EH (cell line): ENCODE measurements at places on chromosomes 2 and 18.
A peak's percentile ranks its signal among the peaks of the same experiment; 100 is the strongest.

GRCh38 chr2:207290833-207291624 is 125.3 kb upstream of the KLF7 start:
- no peak for DNase-seq

DNA sequence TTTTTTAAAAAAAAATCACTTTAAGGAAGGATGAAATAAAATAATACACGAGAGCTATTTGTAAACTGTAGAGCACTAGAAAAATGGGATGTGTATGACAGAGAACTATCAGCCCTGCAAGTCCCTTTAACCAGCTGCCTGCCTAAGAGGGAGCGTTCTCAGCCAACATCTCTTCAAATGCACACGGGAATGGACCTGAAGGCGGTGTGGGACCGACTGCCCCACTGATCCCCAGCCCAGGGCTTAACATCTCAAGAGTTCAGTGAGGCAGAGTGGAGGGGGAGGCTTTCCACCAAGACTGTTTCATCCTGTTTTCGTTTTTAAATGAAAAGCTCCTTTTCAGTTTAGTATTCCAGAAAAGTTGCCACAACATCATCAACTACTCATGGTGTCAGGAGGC is 2.2 kb downstream of the INPP4A start:
- DNase-seq, result no peak

- DNase-seq, result no peak
These were observed 61.7 kb downstream of the LDLRAD4 start for GRCh38 chr18:13280070-13280795.

DNA sequence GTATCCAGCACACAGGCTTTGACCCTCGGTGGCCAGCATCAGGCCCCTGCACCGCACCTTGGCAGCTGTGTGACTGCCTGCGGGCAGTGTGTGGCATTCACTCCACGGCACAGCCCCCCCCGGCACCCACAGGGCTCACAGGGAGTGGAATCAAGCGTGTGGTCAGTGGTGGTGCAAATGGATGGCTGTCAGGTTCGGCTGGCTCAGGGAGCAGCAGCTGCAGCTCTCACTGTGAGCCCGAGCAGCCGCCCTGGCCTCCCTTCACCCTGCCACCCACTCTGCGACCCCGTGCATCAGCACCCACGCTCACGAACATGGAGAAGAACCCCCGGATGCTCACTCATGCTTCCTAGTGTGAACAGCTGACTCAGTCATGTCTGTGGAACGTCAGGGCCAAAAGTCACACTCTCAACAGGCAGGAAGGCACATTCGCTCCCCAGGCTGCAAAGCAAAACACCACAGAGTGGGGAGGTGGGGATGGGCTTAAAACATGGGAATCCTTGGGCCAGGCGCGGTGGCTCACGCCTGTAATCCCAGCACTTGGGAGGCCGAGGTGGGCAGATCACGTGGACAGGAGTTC is 41.5 kb upstream of the GPC1 start:
- DNase-seq, result peak; percentile 75

DNA sequence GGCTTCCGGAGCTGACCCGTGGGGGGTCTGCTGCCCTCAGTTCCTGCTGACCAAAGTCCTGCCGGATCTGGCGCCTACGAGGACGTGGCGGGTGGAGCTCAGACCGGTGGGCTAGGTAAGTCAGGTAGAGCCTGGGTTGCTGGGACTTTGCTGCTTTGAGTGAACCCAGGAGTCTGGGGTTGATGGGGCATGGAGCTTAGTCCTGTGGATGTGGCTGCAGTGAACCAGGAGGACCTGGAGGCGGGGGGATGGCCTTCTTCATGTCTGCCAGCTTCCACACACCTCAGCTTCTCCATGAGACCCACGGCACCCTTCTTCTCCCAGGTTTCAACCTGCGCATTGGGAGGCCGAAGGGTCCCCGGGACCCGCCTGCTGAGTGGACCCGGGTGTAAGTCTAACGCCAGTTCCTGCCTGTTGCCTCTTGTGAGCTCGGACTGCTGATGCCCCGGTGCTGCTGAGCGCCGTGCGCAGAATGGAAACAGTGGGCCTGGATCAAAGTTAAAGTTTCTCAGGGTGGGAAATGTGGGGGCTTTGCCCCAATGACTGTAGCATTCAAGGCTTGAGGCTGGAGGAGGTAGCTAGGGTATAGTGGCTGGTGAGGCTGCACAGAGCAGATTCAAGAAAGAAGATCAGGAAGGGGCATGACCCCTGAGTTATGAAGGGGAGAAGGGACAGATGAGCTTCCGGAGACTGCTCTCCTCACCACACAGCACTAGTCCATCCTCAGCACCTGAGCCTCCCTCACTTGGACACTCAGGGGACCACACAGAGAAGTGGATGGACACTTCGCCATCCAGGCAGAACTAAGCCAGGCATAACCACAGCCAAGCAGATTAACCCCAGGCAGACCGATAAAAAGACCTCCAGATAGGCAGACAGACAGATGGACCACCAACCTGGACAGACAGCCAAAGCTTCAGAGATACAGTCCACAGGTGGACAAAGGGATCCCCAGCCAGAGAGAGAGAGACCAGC is 17.3 kb downstream of the PTPN18 start:
- DNase-seq, result no peak

DNA sequence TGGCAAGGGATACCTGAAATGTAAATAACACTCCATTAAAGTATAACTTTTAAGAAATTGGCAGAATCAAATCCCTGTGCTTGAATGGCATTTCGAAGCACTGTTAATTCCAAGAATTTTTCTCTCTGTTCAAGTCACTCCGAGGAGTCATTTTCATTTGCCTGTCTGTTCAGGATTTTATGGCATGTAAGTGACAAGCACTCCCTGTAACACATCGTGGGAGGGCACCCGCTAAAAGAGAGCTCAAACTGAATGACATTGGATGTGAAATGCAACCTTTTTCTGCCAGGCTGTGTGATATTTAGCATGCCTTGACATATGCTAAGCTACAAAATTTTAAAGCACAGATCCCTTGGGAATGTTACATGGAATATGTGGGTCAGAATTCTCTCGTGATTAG is 339.6 kb downstream of the LRRTM1 start:
- no peak for DNase-seq

- peak; percentile 73 for DNase-seq
These were observed 64.0 kb downstream of the MBP start for GRCh38 chr18:77068321-77069312.

DNA sequence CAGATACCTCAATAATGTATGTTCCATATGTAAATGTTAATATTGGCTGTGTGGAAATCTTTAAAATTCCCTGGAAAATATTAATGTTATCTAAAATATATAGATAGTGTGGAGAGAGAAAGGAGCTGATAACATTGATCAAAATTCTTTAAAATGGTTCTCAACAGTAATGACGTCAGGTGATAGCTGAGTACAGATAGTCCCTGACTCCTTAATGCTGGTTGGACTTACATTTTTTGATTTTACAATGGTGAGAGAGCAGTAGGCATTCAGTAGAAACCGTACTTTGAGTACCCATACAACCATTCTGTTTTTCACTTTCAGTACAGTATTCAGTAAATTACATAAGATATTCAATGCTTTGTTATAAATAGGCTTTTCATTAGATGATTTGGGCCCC is 146.6 kb downstream of the GALNT3 start:
- no peak for DNase-seq

- DNase-seq, result peak; percentile 93
These were observed 25.6 kb upstream of the PMAIP1 start for GRCh38 chr18:59874166-59874565.

- DNase-seq, result no peak
These were observed 35.6 kb upstream of the ZSWIM2 start for GRCh38 chr2:186884587-186884986.

GRCh38 chr2:156471762-156472161 is 35.6 kb downstream of the GPD2 start:
- no peak for DNase-seq
